ENCODE measurements at places on chromosomes 7 and 10.

GRCh38 chr7:66729274-66729673 lies 11.3 kb upstream of the RABGEF1 start:
- DNase-seq = no peak

- DNase-seq = no peak
Measured at GRCh38 chr10:79431428-79431827, 14.0 kb downstream of the ZCCHC24 start.

GRCh38 chr7:112202816-112203215 lies 3.4 kb downstream of the DOCK4 start:
- DNase-seq = no peak

GRCh38 chr7:7416031-7416858 lies 119.4 kb downstream of the COL28A1 start:
- no peak for DNase-seq

DNA sequence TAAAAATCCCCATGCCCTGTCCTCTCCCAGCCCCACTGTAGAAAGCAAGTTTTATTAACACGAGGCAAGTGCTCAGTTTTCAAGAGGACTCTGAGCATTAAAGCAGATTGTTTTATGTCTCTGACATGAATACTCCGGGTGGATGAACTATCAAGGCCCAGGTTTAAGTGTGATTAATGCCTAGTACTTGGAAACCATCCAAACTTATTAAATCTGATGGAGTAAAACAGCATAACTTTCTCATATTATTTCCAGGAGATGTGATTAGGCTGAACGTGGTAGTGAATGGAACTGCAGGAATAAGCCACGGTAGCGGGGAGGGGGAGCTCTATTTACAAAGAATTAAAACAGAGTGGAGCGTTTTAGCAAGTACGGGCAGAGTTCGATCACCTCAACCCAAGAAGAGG lies 144.2 kb upstream of the RNF32 start:
- DNase-seq = no peak

- no peak for DNase-seq
Measured at GRCh38 chr7:155710031-155710430, 65.6 kb downstream of the RBM33 start.

GRCh38 chr10:47330804-47331203 lies 8.6 kb downstream of the GDF2 start:
- DNase-seq = no peak

GRCh38 chr7:19401461-19401860 lies 256.2 kb upstream of the FERD3L start:
- no peak for DNase-seq

DNA sequence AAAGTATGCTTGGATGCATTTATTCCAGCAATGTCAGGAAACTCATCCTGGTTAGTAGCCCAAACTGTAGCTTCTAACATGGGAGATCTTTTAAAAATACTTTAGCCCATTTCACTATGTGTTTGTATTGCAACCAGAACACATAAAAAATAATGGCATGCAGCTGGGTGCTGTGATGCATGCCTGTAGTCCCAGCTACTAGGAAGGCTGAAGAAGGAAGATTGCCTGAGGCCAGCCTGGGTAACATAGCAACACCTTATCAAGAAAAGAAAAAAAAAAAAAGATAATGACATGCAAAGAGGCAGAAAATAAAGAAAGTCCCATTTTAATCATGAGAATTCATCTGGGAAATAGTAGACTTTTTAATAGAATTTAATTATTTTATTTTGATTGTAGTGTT lies 517.0 kb upstream of the TEX47 start:
- no peak for DNase-seq

DNA sequence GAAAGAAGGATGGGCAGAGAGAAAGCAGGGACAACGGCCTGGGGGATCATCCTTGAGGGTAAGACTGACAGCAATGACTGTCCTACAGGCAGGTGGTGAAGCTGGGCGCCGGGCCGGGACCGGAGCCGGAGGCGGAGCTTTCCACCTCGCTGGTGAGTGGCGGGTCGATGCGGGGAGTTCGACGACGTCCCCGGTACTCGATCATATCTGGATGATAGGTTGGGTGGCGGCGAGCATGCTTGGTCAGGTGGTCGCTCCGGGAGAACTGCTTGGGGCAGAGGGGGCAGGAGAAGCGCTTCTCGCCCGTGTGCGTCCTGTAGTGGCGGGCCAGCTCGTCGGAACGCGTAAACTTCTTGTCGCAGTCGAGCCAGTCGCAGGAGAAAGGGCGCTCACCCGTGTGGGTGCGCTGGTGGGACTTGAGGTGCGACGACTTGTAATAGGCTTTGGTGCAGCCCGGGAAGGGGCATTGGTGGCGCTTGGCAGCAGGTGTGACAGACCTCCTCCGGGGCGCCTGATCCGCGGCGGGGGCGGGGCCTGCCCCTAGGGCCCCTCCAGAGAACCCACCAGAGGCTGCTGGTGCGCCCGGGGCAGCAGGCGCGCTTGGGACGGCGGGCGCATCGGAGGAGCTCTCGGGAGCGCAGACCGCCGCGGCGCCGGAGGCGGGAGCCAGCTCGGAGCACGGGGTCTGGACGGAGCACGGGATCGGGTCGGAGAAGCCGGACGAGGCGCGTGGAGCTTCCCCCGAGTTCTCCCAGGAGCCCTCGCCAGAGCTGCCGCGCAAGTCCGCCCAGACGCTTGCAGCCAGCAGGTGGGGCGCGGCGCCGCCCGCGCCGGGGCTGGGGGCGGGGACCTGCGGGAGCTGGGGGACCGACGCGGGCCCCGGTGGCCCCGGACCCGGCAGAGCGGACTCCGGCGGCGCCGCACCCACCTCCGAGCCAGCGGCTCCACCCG lies 752 bp downstream of the KLF14 start:
- DNase-seq = no peak

DNA sequence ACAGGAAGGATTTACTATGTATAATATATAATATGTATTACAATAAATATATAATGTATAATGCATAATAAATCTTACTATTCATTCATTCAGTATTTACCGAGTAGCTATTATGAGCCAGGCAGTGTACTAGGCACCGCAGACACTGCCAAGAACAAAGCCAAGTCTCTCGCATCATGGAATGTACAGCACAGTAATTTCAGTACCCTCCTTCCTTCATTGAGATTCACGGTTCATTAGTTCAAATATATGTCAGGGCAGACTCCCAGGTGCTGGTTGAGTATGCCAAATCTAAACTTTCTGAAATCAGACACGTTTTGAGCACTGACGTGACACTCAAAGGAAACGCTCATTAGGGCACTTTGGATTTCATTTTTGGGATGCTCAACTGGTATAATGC lies 9.1 kb downstream of the USP6NL start:
- DNase-seq = no peak

- DNase-seq = no peak
Measured at GRCh38 chr7:110609336-110609735, 481.6 kb upstream of the LRRN3 start.

- no peak for DNase-seq
Measured at GRCh38 chr10:16886031-16886430, 68.8 kb upstream of the RSU1 start.
